ENCODE measurements at places on chromosomes 5 and 9. TPM values are rescaled to one million over a fixed set of nuclear protein-coding genes. Genes with fewer than 3 reads are reported as not detected.

DNA sequence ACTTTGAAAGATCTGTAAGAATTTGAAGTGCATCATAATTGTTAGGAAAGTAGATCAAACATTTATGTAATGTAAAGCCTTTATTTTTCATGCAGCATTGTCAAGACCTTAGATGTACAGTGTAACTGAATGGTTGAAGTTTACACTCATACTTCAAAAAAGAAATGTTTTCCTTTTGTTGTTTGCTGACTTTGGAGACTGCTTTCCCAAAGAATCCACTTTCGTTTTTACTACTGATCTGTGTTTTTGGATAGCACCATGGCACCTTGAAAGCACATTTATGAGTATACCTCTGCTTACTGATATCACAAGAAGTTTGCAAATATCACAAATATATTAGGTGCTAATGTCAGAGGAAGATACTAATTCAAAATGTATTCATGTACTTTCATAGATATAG, 50.0 kb downstream of the PIP5K1B start:
- no peak for DNase-seq

DNA sequence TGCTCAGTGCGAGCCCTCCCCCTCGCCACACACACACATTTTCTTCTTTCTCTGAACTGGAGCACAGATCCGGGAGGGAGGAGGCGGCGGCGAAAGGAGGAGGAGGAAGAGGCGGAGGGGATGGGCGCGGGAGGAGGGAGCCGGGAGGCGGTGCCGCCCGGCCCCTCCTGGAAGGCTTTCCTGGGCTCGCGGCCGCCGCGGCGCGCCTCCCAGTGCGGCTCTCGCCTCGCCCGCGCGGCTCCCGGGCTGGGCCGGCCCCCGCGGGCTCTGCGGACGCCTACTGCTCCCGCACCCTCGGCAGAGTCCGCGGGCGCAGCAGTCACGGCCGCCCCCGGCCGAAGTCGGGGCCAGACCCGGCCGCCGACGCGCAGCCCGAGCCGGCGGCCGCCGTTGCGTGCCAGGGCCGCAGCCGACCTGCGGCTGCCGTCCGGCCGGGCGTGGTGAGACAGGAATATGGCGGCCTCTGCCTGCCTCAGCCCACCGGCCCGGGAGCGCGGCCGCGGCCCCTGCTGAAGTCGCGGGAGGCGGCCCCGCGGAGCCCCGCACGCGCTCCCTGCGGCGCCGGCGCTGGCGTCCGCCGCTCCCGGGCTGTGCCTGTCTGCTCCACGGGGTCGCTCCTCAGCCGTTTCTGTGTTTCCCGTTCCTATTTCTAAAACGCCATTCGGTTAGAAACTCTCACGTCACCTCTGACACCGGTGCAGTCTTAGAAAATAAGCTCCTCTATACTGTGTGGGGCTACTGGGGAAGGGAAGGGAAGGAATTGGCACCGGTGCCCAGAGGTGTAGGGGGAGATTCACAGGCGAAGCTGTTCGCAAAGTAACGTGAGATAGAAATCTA, 500 bp upstream of the GNAQ start:
- DNase-seq: peak; percentile 80

Gene NEK6
- 163 TPM for polyA plus RNA-seq

Gene ZNG1A
- 30.5 TPM for polyA plus RNA-seq

Gene BRD8
- polyA plus RNA-seq: 72.2 TPM

Gene AMBP
- 0.74 TPM for polyA plus RNA-seq

DNA sequence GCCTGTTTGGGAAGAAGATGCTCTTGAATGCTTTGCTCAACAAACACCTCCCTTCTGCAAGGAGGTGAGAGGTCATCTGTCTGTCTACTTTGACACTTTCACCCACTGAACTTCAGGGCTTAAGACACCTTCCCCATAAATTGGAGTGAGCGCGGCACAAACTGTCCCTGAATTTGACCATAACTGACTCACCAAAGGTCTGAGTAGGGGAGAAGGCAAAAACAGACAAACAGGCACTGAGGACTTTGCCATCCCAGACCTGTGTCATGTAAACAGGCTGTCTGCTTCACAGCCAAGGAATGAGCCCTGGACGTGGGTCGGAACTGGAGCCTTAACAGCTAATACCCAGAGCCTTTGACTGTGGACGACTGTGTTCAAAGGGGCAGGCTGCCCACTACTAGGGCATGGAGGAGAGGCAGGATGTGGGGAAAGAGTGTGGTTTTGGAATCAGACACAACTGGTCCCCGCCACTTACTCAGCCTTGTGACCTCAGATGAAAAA, 320.9 kb upstream of the KLF4 start:
- no peak for DNase-seq

Gene ACTBL2
- polyA plus RNA-seq: 0.45 TPM

Gene MYO10
- 37.0 TPM for polyA plus RNA-seq

DNA sequence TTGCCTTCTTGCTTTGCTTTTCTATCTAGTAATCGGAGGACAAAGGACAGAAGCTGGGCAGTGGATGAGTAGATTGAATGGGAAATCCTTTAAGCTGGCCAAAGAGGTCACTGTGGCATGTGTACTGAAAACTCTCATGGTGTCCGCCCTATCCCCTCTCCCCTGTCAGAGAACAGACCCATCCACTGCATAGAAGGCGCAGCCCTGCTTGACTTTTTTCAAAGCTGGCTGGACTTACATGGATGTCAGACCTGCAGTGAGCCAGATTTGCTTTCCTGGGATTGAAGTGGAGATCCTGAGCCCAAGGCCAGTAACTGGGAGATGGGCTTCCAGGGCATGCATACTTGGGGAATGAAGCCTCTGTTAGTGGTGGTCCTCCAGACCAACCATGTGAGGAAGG, 329.5 kb downstream of the TRPM3 start:
- DNase-seq: no peak

DNA sequence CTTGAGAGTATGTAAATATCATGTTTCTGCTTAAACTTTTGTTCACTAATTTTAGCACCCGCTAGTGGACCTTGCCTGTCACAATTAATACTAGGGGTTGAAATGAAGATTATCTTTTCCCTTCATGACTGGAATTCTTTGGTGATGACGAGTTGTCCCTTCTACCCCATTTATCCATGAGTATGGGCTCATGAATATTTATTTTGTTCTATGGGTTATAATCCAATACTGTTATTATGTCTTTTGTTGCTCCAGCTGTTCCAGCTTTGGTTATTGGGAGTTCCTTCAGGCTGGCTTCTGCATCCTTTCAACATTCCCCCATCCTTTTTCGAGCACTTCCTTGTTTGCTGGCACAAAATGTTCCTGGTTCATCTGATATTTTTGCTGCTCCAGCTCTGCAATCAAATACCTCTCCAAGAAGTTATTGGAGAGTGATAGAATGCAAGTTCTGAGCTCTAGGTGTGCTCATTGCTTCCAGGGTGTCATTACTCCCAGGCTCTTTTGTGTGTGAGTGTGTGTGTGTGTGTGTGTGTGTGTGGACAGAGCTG, 19.7 kb upstream of the ARHGEF28 start:
- DNase-seq: no peak

Gene HRH2
- polyA plus RNA-seq: not detected

DNA sequence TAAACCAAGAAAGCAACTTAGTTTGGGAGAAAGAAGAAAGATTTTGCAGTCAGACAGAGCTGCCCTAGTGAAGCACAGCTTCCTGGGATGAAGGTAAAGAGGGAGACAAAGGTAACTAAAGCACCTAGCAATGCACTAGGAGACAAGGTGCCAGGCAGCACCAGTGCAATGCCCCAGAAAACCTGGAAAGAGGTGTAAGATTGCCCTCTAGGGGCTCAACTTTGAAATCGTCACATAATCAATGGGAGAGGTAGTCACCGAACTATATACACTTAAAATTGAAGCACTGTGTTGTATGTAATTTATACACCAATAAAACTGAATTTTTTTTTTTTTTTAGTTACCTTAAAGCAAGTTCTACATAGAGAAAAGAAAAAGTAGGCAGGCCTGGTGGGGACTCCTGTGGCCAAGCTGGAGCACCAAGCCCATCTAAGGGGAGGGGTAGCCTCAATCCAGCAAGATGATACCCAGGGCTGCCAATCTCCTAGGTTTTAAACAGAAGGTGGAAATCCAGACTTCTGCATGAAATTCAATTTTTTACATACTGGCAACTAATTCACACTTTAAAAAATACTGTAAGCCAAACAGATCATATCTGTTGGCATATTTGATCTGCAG, 48.2 kb downstream of the CDK5RAP2 start:
- no peak for DNase-seq

GRCh38 chr9:132806723-132807421, 71.2 kb downstream of the AK8 start:
- no peak for DNase-seq

Gene LCN6
- polyA plus RNA-seq: not detected

Gene AJM1
- 0.26 TPM for polyA plus RNA-seq

GRCh38 chr9:94664801-94665200, 25.5 kb upstream of the FBP1 start:
- no peak for DNase-seq

Gene PCSK5
- polyA plus RNA-seq: 1.6 TPM

DNA sequence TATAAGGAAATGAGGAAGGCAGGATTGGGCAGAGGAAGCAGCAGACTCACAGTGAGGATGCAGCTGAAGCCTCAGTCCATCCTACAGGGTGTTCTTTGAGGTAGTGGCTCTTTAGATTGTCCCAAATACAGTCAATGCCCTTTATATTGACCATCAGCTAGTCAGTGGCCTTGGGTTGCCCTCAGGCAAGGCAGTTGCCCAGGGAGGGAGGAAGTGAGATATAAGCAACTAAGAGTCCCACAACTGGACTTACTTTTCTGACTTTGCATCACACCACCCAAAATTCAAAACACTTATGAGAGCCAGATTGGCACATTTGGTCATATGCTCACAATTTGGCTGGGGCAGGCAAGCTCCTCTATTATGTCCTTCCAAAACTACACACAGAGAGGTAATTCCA, 9.4 kb upstream of the SLC12A2 start:
- no peak for DNase-seq

DNA sequence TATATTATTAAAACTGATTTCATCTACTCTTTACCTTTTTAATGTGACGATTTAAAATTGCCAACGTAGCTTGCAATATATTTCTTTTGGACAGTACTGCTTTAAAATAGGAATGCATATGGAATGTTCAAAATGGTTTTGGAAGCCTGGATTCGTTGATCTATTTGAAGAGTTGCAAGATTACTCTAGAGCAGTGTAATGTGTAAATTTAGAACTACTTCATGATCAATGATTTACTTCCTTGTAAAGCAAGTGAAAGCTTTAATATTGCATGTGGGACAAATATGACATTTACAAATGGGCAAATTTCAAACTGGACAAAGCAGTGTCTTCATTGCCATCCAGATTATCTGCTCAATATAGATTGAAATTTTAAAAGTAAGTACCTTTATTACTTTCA, 38.3 kb downstream of the PARP8 start:
- DNase-seq: no peak

GRCh38 chr9:76725011-76725546, 39.2 kb upstream of the PCA3 start:
- DNase-seq: no peak

GRCh38 chr5:121533814-121534213, 317.9 kb upstream of the FTMT start:
- no peak for DNase-seq

- no peak for DNase-seq
These were observed 847.7 kb downstream of the MAT2B start for GRCh38 chr5:164353155-164353554.

- DNase-seq: no peak
These were observed 1156.8 kb upstream of the SEMA6A start for GRCh38 chr5:117731446-117731845.

- DNase-seq: no peak
These were observed 310.5 kb downstream of the DMAC1 start for GRCh38 chr9:7489036-7489435.

DNA sequence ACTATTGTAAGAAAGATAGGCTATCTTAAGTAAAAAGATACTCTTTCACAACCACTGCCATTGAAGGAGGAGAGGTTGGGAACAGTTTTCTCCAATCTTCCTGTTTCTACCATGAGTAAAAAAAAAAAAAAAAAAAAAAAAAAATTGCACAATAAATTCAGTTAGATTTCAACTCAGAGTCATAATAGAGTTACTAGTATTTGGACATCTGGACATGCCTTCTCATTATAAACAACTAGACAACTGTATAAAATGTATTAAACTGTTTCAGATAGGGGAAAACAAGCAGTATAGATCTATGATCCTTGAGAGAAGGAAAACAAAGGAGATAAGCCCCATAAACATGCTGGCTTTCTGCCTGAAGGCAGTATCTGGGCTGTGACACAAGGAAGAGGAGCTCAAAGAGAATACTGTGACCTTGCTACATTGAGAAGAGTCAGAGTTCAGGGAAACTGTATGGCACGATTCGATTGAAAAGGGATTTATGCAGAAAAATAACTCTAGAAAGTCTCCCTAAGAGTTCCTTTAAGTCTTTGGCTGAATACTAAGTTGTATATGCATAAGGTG, 249.2 kb upstream of the POU5F2 start:
- no peak for DNase-seq

GRCh38 chr9:95667789-95668188, 151.0 kb upstream of the PTCH1 start:
- DNase-seq: no peak

GRCh38 chr5:160835376-160835775, 16.6 kb downstream of the ATP10B start:
- no peak for DNase-seq

DNA sequence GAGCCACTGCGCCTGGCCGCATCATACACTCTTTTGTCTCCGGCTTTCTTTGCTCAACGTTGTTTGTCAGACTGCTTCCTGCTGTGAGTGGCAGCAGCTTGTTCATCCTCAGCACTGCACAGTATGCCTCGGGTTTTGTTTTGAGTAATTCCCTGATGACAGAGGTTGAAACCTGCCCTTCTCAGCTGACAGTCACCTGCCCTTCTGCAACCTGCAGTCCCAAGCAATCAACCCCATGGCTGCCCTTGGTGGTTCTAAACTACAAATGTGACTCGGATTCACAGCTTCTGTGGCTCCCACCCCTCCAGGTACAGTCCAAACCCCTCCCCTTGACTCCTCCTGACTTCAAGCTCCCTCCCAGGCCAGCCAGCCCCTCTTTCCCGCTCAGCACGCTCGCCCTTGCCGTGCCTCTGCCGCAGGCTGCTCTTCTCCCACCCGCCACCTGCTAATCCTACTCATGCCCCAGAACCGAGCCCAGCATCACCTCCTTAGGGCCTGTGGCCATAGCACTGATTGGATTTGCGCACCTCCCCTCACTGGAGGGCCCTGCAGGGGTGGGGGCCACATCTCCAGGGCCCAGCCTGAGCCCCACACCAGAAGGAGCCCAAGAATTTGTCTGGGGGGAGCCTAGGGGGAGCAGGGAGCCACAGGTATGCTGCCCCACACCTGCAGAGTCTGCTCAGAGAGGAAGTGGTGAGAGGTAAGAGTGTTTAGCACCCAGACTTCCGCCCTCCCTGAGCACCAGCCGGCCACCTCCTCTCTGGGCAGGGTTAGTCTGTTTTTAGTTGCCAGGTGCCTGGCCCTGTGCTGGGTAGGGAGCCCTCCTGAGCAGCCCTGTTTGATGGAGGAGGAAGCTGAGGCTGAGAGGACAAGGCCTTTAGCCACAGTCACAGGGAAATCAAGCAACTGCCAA, 10.1 kb downstream of the EEIG1 start:
- no peak for DNase-seq

Gene PCDHGC4
- 0.46 TPM for polyA plus RNA-seq

Gene PIP5K1B
- not detected for polyA plus RNA-seq

DNA sequence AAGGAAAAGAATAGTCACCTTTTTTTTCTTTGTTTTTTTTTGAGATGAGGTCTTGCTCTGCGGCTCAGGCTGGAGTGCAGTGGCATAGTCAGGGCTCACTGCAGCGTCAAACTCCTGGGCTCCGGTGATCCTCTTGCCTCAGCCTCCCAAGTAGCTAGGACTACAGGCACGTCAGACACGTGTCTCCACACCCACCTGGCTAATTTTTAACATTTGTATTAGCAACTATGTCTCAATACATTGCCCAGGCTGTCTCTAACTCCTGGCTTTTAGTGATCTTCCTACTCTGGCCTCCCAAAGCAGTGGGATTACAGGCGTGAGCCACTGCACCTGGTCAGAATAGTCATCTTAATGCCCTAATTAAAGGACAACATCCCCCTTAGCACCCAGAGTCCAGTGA, 54.4 kb upstream of the CTSL start:
- DNase-seq: no peak
